ENCODE measurements at places on chromosomes 2 and 18. TPM values are rescaled to one million over a fixed set of nuclear protein-coding genes. Genes with fewer than 3 reads are reported as not detected.

The MAB21L4 gene
- 0.81 TPM for total RNA-seq

The CD8B2 gene
- not detected for total RNA-seq

The NR4A2 gene
- not detected for total RNA-seq

The KLF11 gene
- 6.9 TPM for total RNA-seq

The PRKAG3 gene
- not detected for total RNA-seq

The FAM110C gene
- total RNA-seq, result 6.1 TPM

The RETSAT gene
- 26.3 TPM for total RNA-seq

The ID2 gene
- total RNA-seq, result 7.1 TPM

The TXNL1 gene
- 51.4 TPM for total RNA-seq

The MRO gene
- total RNA-seq, result not detected

The MTERF4 gene
- total RNA-seq, result 9.7 TPM

- DNase-seq, result no peak
Measured at GRCh38 chr2:198055716-198056115, 251.3 kb downstream of the PLCL1 start.

GRCh38 chr2:105394951-105395611, 3.8 kb downstream of the FHL2 start:
- no peak for DNase-seq

- DNase-seq, result no peak
Measured at GRCh38 chr2:23628926-23629771, 244.2 kb downstream of the KLHL29 start.

DNA sequence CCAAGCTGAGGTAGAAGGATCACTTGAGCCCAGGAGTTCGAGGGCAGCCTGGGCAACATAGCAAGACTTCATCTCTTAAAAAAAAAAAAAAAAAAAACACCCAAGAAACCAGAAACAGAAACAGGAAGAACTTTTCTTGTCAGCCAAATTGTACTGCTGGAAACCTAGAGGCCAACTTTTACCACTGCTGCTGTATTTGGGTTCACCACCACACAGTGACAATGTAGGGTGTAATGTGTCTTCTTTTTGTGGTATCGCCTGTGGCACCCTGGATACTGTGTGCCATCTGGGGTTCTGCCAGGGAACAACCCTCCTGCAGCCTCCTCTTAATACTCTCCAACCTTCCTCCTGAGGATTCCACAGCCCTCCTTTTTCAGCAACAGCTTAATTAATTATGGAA, 72.6 kb downstream of the STK39 start:
- no peak for DNase-seq

- no peak for DNase-seq
Measured at GRCh38 chr18:24273596-24273995, 124.0 kb downstream of the OSBPL1A start.

DNA sequence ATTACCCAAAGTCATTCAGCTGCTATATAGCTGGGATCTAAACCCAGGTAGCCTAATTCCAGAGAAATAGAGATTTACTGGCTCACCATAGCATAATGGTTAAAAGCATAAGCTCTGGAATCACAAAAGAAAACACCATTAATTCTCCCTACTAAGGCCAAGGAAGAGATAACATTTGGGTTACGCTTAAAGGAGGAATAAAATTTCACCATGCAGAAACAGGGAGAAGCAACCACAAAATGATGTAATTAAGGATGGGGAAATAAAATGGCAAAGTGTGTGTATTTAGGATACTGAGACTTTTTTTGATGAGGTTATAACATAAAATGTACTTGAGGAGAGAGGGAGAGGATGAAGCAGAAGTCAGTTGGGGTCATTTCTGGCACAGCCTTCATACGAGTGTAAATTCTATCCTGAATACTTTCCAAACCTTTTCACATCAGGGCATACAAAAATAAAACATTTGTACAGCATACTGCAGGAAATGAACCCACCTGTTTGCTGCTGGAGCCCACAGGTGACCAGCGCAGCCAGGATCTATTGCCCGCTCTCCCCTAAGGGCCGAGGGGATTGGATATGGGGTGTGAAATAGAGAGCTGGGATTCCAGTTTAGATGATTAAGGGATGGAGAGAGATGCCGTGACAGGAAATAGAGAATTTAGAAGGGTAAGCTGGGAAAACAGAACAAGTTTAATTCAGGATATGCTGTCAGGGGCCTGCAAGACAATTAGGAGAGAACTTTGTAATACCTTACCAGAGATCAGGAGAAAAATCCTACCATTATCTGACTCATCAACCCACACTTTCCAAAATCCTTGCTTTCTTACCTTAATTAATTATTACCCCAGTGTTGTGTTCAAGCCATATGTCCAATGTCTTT, 43.8 kb upstream of the SERTAD2 start:
- no peak for DNase-seq

GRCh38 chr2:157839162-157839801, 36.8 kb downstream of the ACVR1 start:
- no peak for DNase-seq

GRCh38 chr18:9706081-9706935, 1.8 kb upstream of the RAB31 start:
- no peak for DNase-seq

- peak; percentile 96 for DNase-seq
Measured at GRCh38 chr2:101230541-101231001, 22.1 kb upstream of the CNOT11 start.

DNA sequence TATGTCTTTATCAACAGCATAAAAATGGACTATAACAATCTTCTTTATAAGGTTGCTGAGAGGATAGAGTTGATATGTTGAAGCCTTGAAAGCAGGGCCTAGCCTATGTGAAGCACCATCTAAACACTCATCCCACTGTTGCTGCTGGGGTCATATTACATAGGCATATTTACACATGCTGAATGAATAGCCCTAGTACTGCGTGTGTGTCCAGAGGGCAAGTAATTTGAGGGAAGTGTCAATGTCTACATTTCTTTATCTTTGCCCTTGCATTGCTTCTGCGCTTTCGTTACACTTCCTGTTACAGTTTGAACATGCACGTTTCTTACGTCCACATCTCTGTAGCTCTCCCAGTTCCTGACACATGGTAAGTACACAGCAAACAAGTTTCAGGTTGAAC, 280.3 kb upstream of the ATP5MC3 start:
- DNase-seq, result no peak

GRCh38 chr18:58541789-58542425, 87.0 kb downstream of the ALPK2 start:
- peak; percentile 99 for DNase-seq

DNA sequence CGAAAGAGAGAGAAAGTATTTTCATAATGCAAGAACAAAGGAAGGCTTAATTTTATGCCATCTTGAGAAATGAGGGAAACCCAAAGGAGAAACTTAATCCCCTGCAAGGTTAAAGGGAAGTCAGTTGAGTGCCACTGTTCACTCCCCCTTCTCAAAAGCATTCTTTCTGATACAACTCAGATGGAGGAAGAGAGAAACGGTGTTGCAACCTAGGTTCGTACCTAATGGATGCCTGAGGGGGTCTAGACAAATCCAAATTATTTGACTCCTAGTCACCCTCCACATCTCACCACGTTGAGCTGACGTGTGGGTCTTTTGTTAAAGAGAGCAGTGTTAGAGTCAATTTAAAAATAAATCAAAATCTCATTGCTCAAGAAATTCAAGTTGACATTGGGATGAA, 52.6 kb upstream of the UNC80 start:
- no peak for DNase-seq

DNA sequence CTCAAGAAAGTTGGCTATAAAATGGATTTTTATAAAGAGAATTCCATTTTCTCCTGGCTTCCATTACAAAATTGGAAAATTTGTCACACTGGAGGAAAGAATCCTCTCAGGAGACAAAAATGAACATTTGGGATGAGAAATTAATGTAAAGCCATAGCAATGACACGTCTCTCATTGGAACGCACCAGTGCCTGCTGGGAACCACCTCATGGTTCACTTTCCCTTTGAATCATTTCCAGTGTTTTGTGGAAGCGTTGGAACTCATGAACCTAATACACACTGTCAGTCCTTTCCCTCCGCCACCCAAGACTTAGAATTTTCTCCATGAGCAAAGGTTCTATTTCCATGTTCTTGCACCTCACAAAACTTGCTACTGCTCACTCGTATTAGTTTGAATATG, 21.0 kb upstream of the NRP2 start:
- no peak for DNase-seq

GRCh38 chr2:177606636-177607035, 214.1 kb downstream of the AGPS start:
- DNase-seq, result no peak

GRCh38 chr2:11758187-11758586, 11.8 kb downstream of the LPIN1 start:
- DNase-seq, result no peak

DNA sequence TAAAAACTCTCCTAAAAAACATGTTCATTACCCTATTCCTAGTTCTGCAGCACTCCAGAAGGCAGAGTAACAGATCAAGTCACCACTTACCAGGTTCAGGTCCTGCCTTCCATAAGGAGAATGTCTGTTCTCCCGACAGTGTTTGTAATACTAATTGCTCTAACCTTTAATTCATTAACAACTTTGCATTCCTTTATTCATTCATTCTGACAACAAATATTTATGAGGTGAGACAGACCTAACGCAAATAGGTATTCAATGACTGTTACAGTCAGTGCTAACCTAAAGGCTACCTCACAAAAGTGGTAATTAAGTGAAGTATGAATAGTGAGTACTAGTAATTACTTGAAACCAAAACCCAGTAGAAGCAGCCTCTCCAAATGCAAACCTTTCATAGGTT, 224.0 kb downstream of the AFF3 start:
- peak; percentile 4 for DNase-seq

DNA sequence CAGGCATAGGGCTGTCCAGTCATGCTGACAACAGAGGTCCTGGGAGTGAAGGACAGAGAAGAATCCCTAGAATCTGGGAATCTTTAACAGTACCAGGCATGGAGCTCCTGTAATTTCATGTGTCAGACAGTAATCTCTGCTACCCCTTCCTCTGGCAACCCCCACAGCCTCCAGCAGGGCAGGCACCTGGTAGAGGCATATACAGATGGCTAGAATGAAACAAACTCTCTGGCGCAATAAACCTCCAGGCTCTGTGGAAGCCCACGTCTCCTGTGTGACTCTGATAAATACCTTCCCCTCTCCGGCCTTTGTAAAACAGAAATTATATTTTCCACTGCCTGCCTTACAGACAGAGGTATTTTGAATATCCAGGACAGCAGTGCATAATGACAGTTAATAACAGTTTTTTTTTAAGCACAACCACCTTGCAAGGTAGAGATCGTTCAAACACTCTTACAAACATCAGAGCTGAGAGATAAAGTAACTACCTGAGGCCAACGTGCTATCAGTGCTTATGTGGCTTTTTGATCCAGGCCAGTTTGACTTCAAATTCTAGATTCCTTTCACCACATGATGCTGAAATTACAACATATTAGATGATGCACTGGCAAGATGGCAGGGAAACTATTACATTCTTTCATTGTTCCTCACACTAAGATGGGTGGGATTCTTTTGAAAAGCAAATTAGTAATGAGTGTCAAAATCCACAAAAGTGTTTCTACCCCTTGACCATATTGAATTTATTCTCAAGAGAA, 47.7 kb upstream of the TMEM247 start:
- DNase-seq, result no peak

DNA sequence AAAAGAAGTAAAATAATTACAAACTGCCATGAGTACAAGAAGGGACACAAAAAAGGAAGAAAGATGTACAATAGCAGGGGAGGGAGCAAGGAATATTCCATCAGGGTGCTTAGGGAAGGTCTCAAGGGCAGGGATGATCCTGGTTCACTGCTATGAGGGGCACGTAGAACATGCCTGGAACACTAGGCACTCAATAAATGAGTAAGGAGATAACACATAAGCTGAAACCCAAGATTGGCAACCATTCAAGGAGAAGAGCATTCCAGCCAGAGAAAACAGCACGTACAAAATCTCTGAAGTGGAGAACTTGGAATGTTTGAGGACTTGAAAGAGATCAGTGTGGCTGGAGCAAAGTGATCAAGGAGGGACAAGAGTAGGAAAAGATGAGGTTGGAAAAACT, 103.2 kb downstream of the FAM161A start:
- DNase-seq, result no peak

GRCh38 chr2:5894355-5894754, 202.2 kb downstream of the SOX11 start:
- no peak for DNase-seq
